Stimulated activated CD8-positive, alpha-beta memory T cell treated with anti-CD3 and anti-CD28 coated beads, Interleukin-15, amount 100 ng/mL, for 48 hours (primary cell): ENCODE measurements at places on chromosomes 16 and 17.
A peak's percentile ranks its signal among the peaks of the same experiment; 100 is the strongest.

- DNase-seq, result no peak
Measured at GRCh38 chr16:87196231-87196630, 121.0 kb downstream of the C16orf95 start.

GRCh38 chr17:17156511-17156910, 49.6 kb downstream of the PLD6 start:
- DNase-seq, result no peak

- no peak for DNase-seq
Measured at GRCh38 chr17:60395508-60396065, 3.7 kb upstream of the USP32 start.

DNA sequence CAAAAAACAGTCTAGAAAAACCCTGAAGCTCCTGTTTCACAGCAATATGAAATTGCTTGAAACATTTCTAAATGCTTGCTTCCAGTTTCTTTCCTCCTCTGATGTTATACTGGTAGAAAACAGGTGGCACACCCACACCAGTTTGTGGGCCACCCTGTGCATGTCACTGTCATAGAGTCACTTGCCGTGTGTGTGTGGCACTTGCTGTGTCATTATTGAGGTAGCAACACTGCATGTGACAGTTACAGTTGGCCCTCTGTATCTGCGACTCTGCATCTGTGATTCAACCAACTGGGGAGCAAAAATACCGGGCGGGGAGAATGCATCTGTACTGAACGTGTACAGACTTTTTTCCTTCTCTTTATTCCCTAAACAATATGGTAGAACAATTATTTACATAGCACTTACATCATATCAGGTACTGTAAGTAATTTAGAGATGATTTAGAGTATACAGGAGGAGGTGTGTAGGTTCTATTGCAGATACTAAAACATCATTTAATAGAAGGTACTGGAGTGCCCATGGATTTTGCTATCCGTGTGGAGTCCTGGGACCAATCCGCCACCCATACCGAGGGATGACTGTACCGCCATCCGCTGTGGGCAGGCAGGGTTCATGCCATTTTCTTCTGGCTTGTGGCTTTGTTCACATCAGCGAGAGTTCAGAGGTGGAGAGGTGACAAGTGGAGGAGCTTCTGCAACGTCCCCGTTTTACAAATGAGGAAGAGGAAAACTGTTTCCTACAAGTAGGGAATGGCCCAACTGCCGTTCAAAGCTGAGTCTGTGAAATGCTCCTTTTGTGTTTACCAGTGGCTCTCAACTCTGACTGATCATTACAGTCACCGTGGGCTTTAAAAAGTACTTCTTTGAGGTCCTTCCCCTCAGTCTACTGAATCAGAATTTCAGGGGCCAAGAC, 373.7 kb downstream of the SNX29 start:
- DNase-seq, result no peak

DNA sequence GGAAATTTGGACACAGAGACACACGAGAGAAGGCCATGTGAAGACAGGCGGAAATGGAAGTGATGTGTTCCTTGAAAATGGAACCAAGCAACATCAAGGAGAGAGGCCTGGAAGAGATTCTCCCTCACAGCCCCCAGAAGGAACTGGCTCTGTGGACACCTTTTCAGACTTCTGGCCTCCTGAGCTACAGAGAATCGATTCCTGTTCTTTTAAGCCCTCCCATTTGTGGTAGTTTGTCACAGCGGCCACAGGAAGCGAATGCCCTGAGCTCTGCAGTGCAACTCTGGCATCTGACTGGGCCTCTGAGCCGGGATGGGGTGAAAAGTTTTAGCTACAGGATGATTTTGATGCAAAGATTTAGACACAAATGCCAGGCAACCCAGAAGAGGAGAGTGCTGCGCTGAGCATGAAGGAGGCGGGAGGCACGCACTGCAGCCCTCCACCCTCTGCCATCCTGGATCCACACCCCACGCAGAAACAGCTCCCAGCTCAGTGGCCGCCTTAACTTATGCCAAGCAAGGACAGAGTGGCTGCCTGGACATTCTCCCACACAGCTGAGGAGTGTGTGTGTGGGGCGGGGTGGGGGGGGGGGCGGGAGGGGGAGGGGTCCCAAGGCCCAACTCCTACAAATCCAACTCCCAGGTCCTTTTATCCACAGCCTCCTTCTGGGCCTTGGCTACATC, 2.2 kb downstream of the TIMP2 start:
- DNase-seq, result no peak

GRCh38 chr17:49456183-49456965, 38.7 kb upstream of the NGFR start:
- no peak for DNase-seq

GRCh38 chr17:5785338-5785737, 201.0 kb upstream of the NLRP1 start:
- DNase-seq, result no peak

DNA sequence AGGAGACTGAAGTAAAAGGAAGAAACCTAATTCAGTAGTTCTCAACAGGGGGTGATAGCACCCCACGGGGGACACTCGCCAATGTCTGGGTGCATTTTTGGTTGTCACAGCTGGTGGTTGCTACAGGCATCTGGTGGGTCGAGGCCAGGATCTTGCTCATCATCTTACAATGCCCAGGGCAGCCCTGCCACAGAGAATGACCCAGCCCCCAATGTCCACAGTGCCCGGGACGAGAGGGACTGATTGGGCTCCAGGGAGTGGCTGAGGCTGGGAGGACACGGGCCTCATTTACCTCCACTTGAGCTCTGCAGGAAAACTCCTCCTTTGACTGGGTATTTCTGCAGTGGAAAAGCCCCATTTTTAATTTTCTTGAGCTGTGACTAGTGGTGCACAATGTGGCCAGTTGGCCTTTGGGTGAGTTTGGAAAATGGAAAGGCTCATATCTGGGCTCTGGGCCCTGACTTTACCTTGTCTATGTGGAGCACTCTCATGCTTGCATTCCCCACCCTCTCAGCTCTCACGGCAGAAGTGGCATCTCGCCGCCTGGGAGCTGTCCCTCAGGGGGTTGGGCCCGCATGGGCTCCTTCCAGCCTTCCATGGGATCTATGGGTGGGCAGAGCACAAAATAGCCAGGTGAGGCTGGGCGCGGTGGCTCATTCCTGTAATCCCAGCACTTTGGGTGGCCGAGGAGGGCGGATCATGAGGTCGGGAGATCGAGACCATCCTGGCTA, 37.7 kb upstream of the IRF8 start:
- DNase-seq, result no peak

GRCh38 chr16:14365200-14365851, 264.7 kb downstream of the PARN start:
- no peak for DNase-seq

DNA sequence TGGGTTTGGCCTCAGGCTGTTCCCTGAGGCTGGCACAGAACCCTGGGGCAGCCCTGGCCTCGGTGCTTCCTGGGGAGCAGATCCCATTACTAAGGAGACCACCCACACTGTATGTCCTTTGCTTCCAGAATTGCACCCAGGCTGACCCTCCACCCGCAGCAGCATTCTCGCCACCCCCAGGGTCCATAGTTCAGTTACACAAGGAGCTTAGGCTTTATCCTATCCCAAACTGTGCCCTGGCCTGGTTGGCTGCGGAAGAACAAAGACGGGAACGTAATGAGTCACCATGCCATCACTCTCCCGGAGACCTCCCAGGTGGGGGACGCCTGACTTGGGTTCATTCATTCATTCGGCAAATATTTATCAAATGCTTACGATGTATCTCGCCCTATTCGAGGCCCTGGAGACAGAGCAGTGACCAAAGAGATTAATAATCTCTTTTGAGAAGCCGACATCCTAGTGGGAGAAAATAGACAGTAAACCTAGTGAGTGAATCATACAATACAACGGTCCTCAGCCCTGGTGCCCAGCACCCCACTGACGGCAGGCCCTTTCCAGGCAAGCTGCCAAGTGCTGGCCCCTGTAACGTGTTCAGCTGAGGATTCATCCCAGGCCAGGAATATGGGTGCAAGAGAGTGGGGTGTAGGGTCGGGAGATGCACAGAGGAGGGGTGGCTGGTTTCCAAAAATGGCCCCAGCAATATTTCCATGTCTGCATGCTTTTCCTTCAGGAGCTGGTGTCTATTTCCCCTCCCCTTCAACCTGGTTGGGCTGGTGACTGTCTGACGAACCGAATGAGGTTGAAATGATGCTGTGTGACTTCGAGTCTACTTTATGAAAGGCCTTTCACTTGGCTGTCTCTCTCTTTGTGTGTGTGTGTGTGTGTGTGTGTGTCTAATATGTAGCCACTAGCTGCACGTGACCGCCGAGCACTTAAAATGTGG, 134.2 kb downstream of the MGAT5B start:
- no peak for DNase-seq

GRCh38 chr17:49443862-49444261, 29.2 kb upstream of the PHB1 start:
- no peak for DNase-seq

DNA sequence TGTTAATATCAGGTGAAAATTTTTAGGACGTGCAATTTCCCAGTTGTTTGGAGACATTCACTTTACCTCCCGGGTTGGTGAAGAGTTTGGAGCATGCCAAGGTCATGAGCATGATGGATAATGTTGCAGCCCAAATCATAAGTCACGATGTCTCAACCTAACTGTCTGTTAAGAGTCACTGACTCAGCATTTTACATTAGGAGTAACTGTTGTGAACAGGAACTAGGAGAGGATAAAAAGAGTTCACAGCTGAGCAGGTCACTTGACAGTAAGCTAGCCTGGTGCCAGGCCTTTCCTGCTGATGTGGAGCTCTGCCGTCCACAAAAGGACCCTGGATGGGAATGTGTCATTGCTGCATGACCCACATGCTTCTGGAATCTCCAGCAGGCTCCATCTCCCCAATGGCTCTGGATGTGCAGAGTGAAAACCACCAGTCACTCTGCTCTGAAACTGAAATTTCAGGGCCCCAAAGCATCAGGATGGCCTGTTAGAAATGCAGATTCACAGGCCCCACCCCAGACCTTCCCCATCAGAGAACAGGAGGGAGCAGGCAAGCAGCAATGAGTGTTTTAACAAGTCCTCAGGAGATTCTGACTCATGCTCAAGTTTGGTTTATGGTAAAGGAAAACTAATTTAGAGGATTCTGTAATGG, 371.6 kb upstream of the MAF start:
- DNase-seq, result no peak

- DNase-seq, result no peak
Measured at GRCh38 chr16:31351246-31351941, 3.6 kb upstream of the ITGAX start.

DNA sequence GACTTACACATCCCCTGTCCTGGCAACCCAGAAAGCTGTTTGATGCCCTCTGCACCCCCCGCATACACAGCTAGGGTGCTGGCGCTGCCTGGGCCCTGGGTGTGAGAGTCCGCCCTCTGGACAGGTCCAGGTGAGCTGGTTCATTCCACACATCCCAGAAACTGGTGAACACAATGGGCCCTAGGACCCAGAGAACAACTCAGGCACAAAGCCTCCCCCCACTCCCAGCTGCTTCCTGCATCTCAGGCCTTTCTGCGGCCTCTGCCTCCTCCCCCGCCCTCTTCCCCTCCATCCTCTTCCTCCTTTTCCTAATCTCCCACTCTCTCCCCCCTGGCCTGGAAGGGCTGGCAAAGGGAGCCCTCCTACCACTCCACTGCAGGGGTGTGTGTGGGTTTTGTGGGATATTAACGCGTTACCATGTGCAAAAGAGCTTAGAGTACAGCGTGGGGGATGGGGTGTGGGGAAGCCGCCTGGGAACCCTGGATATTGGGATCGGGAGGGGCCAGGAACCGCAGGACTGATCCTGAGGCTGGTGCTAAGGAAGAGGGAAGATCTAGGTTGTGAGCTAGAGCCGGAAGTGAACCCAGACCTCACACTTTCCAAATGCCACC, 1.6 kb upstream of the PPP1R9B start:
- DNase-seq, result peak; percentile 54

DNA sequence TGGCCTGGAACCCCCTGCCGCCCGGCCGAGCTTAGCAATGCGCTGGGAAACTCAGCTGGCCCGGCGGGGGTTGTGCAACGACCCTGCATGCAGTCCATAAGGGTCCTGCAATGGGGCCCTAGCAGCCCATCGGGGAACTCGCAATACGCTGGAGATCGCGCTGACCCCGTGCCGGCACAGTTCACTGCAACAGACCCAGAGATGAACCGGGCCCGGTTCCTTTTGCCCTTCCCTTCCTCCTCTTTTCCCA, 375 bp downstream of the SLC25A11 start:
- no peak for DNase-seq

GRCh38 chr17:46770818-46771560, 47.5 kb downstream of the WNT3 start:
- DNase-seq, result no peak

- DNase-seq, result peak; percentile 24
Measured at GRCh38 chr17:62064791-62065563, at the start of gene MED13. TSS of gene MED13 (minus strand) at chr17:62065278. CDS start at chr17:62065205, 73 bp downstream.

- DNase-seq, result no peak
Measured at GRCh38 chr16:15484662-15485061, 50.3 kb downstream of the BMERB1 start.

DNA sequence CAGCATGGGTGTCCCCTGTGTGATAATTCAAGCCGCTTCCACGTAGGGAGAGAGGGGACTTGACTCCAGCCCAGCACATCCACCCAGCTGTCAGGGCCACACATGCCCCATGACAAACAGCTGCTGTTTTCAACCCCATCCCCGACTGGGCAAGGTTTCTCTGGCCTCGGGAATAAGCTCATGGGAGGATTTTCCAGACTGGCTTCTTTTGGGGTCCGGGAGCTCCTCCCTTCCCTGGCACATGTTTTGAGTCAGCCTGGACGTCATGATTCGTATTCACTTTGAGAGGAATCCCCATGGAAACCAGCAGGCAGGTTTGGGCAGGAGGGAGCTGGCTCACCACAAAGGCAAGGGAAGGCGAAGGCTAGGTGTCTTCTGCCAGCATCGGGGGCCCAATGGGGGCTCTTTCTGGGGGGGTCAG, 156.4 kb downstream of the CMIP start:
- no peak for DNase-seq

GRCh38 chr16:81798311-81799137, 19.4 kb downstream of the PLCG2 start:
- no peak for DNase-seq

- DNase-seq, result no peak
Measured at GRCh38 chr17:17348872-17349723, 45.9 kb downstream of the NT5M start.

DNA sequence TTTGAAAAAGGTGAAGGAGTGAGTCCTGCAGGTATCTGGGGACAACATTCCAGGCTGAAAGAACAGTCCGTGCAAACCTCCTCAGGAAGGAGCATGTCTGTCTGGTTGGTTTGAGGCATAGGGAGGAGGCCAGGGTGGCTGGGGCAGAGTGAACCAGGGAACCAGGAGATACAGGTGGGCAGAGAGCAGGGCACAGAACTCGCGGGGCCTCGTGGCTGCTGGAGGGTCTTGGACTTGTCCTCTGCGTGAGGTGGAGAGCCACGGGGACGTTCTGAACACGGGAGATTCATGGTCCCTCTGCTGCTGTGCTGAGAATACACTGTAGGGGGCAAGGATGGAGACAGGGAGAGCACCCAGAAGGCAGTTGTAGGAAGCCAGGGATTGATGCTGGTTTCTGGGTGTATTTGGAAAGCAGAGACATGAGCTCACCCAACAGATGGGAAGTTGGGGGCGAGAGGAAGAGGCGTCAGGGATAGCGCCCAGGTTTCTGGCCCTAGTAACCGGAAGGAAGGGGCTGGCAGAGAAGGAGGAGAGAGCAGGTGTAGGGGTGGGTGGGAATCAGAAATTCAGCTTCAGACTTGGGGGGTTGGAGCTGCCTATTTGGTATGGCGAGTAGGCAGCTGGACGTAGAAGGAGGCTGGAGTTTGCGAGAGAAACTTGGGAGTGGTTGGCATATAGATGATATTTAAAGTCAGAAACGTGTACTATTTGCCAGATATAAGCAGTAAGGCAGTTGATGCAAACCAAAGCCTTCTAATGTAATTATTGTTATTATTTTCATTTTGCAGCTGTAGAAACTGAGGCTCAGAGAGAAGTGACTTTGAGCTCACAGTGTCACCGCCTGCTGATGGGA, at the start of gene CCL17:
CCL17 (plus strand) TSS at position 803 of the 853 bp plus-strand sequence. CDS start 9,166 bp downstream, outside the sequence.
- DNase-seq, result no peak
